DMS53 (cell line): ENCODE measurements at places on chromosomes 1 and 21.

DNA sequence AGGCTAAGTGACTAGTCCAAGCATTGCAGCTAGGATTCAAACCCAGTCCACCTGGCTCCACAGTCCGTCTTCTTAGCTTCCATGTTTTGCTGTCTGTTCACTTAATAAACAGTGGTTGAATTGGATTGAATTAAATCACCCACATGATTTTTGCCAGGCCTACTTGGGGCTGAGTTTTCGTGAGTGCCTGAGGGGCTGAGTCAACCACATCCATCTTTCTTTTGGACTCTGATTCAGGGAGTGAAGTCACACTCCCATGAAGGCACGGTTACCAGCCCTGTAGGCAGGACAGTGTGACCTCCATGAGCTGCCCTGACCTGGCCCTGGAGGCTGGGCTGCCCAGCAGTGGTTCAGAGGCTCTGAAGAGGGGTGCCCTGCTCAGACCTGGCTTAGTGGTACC, 123.7 kb downstream of the ACTL8 start:
- DNase-seq, result no peak

DNA sequence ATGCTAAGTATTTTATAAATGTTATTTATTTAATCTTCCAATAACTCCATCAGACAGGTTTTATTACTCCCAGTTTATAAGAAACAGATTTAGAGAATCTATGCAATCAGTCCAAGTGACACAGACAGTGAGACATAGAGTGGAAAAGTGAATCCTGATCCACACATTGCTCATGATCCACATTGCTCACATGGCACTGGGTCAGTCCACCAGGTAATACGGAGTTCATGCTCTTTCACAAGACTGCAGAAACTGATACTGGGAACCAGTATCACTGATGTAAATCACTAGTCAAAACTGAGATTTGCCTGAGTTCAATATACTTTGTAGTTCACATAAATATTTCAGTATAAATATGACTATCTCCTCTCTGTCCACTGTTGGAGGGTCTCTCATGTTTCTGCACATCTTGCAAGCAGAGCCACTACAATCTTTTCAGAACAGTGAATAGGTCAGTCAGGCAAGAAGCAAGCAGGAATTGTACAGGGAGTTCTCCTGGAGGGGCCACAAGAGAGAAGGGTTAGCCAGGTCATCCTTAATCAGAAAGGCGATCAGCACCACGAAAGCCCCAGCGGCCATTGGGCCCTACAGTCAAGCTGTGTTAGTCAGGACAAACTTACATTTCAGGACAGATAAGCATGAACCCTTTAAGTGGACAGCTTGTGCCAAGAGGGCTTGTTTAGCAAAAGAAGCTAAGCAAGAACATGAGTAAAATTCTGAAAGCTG, 275.4 kb upstream of the NR5A2 start:
- no peak for DNase-seq

- no peak for DNase-seq
These were observed 46.6 kb downstream of the DISP3 start for GRCh38 chr1:11525516-11525915.

DNA sequence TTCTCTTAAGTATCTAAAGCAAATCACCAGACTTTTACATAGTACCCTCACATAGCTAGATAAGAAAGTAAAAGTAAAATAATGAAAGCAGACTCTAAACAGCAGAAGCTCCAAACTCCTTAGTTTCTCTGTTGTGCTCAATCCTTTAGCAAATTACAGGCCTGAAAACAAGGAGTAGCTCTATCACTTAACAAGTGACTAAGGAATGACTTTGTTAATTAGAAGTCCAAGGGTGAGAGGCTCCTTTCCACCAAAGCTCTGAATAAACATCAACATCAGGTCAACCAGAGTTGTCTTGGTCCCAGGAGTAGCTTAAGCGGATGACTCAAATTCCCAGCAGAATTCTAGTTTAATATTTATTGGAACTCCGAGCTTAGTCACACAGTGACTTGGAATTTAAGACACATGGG, 5.9 kb downstream of the NRIP1 start:
- DNase-seq, result no peak

GRCh38 chr1:3285106-3285740, 169.2 kb upstream of the ARHGEF16 start:
- no peak for DNase-seq

DNA sequence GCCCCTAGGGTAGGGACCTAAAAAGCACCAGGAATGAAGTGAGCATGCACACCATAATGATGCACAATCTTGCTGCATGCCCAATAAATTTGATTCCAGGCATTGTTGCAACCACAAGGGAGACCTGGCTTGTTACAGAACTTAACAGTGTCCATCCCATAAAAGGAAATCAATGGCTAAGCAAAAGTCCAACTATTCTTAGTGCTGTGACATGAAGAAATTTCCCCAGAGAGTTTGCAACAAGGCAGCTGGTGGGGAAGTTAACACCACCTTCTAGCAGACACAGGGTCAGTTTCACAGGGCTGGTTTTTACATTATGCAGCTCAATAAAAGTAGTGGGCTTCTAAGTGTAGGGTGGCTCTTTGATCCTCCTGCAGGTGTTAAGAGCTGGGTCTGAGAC, 221.1 kb downstream of the KCNJ6 start:
- no peak for DNase-seq
